A549 treated with CORT108297 at 1 μM for 4 hours (cell line): ENCODE measurements at places on chromosomes 6 and 20. TPM values are rescaled to one million over a fixed set of nuclear protein-coding genes. Genes with fewer than 3 reads are reported as not detected.

Gene TAP2
- total RNA-seq, result 10.6 to 24.0 TPM (median 19.8 TPM) in 5 replicates

Gene ADGRF1
- 0.16 TPM in 1 of 5 replicates, not detected in the others for total RNA-seq

Gene LAMP5
- 0.05 to 0.06 TPM in 2 of 5 replicates, not detected in the others for total RNA-seq

Gene ARMC12
- 0.12 to 0.57 TPM (median 0.25 TPM) in 5 replicates for total RNA-seq

Gene GINM1
- total RNA-seq, result 24.7 to 33.7 TPM (median 26.1 TPM) in 5 replicates

Gene TINAG
- total RNA-seq, result not detected in 5 replicates

Gene ENPP4
- total RNA-seq, result 0.21 to 0.46 TPM (median 0.30 TPM) in 5 replicates

Gene OSER1
- 46.4 to 57.3 TPM (median 50.7 TPM) in 5 replicates for total RNA-seq

Gene LCA5
- 0.49 to 1.1 TPM (median 0.95 TPM) in 5 replicates for total RNA-seq

Gene C6orf52
- 1.1 to 2.2 TPM (median 1.4 TPM) in 5 replicates for total RNA-seq

Gene ERVFRD-1
- total RNA-seq, result not detected in 5 replicates

Gene PLN
- total RNA-seq, result not detected in 5 replicates

Gene VSX1
- total RNA-seq, result 1.0 to 1.2 TPM (median 1.1 TPM) in 5 replicates

Gene CAPN11
- total RNA-seq, result 0.02 TPM in 1 of 5 replicates, not detected in the others

Gene AKAP7
- 2.6 to 3.9 TPM (median 2.6 TPM) in 5 replicates for total RNA-seq

Gene GPLD1
- total RNA-seq, result 0.66 to 1.3 TPM (median 1.1 TPM) in 5 replicates

Gene KCNK15
- 0.54 to 0.77 TPM (median 0.72 TPM) in 5 replicates for total RNA-seq

Gene DEFB124
- not detected in 5 replicates for total RNA-seq

Gene SAMD3
- not detected in 5 replicates for total RNA-seq

Gene MRPL2
- 58.0 to 62.4 TPM (median 60.0 TPM) in 5 replicates for total RNA-seq

Gene COL12A1
- 3.8 to 6.4 TPM (median 5.2 TPM) in 5 replicates for total RNA-seq

Gene SOBP
- 0.88 to 1.4 TPM (median 1.0 TPM) in 5 replicates for total RNA-seq

Gene ZFP57
- not detected in 5 replicates for total RNA-seq

Gene LAMA2
- total RNA-seq, result 0.21 to 0.92 TPM (median 0.67 TPM) in 5 replicates

Gene RPS10
- total RNA-seq, result 2,016 to 2,196 TPM (median 2,060 TPM) in 5 replicates

Gene RNF182
- total RNA-seq, result 2.7 to 3.5 TPM (median 3.1 TPM) in 5 replicates

Gene BACH2
- 0.14 to 0.70 TPM (median 0.56 TPM) in 5 replicates for total RNA-seq

Gene SCUBE3
- 0.03 to 0.07 TPM (median 0.06 TPM) in 5 replicates for total RNA-seq

Gene SLC22A1
- 0.88 to 4.1 TPM (median 1.9 TPM) in 5 replicates for total RNA-seq

Gene C6orf141
- total RNA-seq, result 18.6 to 21.3 TPM (median 19.1 TPM) in 5 replicates

Gene BIRC7
- 2.0 to 4.7 TPM (median 3.2 TPM) in 5 replicates for total RNA-seq

Gene SIRPD
- total RNA-seq, result not detected in 5 replicates

Gene HTR1E
- total RNA-seq, result not detected in 5 replicates

Gene TGM3
- total RNA-seq, result 0.03 TPM in 3 of 5 replicates, not detected in the others

Gene ENPP5
- total RNA-seq, result not detected in 5 replicates

Gene SLC32A1
- total RNA-seq, result not detected in 5 replicates

Gene CST5
- total RNA-seq, result not detected in 5 replicates

Gene MTFR2
- 11.2 to 13.3 TPM (median 12.2 TPM) in 5 replicates for total RNA-seq

Gene SLC22A3
- total RNA-seq, result 34.0 to 41.6 TPM (median 36.7 TPM) in 5 replicates

Gene SCRT2
- total RNA-seq, result not detected in 5 replicates

Gene ERGIC3
- 213 to 250 TPM (median 243 TPM) in 5 replicates for total RNA-seq

Gene MPIG6B
- total RNA-seq, result not detected in 5 replicates

Gene PCED1A
- 18.7 to 33.4 TPM (median 30.2 TPM) in 5 replicates for total RNA-seq

Gene PHACTR1
- total RNA-seq, result 0.04 to 0.08 TPM in 2 of 5 replicates, not detected in the others

Gene ANKRD66
- not detected in 5 replicates for total RNA-seq

Gene BTNL2
- total RNA-seq, result not detected in 5 replicates

Gene TRIM27
- total RNA-seq, result 35.3 to 47.8 TPM (median 43.5 TPM) in 5 replicates

Gene FNDC1
- total RNA-seq, result 0.04 to 0.09 TPM (median 0.06 TPM) in 5 replicates

Gene SLC22A2
- 0.08 TPM in 2 of 5 replicates, not detected in the others for total RNA-seq

Gene ADGB
- not detected in 5 replicates for total RNA-seq

Gene FRK
- 1.2 to 1.6 TPM (median 1.4 TPM) in 5 replicates for total RNA-seq

Gene COX4I2
- not detected in 5 replicates for total RNA-seq

Gene SPEF1
- total RNA-seq, result 1.7 to 2.5 TPM (median 2.0 TPM) in 5 replicates

Gene PHACTR3
- 0.06 to 0.07 TPM in 2 of 5 replicates, not detected in the others for total RNA-seq

Gene COL9A3
- total RNA-seq, result 0.37 to 0.84 TPM (median 0.55 TPM) in 5 replicates

Gene ARHGAP40
- total RNA-seq, result 0.02 TPM in 1 of 5 replicates, not detected in the others

Gene RGS19
- 16.6 to 28.5 TPM (median 25.9 TPM) in 5 replicates for total RNA-seq

Gene SOX18
- 1.1 to 2.4 TPM (median 2.0 TPM) in 5 replicates for total RNA-seq

Gene THBD
- total RNA-seq, result 32.0 to 54.4 TPM (median 42.2 TPM) in 5 replicates
